ENCODE measurements at places on chromosomes 13 and 19.

DNA sequence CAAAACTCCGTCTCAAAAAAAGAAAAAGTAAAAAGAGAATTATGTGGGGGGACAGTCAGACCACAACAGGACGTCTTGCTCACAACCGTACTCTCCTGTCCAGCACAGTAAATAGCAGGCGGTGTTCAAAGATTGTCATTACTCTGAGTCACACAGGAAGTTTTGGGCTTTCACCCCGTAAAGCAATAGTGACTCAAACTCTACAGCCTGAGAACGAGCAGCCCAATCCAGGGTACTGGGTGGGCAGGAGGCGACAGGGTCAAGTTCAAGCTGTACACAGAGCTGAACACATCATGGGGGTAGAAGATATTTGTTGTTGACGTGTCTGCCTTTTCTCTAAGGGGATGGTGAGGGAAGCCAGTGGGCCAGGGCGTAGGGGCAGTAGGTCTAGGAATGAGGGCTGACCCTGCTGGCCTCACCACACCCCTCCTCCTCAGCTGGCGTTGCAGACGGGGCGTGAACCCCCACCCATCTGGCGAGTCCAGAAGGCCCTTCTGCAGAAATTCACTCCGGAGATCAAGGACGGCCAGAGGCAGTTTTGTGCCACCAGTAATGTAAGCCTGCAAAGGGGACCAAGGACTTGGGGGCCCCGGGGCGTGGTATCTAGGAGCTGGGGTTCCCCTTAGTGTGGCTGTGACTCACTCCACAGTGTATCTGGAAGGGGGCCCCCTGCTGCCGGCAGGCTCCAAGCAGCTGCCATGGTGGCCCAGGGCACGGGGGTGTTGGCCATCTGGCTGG is 23.3 kb downstream of the PRR12 start:
- peak; percentile 91 for DNase-seq

- DNase-seq, result peak; percentile 90
Measured at GRCh38 chr19:40305403-40305802, 20.3 kb upstream of the AKT2 start.

GRCh38 chr13:97491452-97491851 is 57.5 kb downstream of the RAP2A start:
- DNase-seq, result no peak

DNA sequence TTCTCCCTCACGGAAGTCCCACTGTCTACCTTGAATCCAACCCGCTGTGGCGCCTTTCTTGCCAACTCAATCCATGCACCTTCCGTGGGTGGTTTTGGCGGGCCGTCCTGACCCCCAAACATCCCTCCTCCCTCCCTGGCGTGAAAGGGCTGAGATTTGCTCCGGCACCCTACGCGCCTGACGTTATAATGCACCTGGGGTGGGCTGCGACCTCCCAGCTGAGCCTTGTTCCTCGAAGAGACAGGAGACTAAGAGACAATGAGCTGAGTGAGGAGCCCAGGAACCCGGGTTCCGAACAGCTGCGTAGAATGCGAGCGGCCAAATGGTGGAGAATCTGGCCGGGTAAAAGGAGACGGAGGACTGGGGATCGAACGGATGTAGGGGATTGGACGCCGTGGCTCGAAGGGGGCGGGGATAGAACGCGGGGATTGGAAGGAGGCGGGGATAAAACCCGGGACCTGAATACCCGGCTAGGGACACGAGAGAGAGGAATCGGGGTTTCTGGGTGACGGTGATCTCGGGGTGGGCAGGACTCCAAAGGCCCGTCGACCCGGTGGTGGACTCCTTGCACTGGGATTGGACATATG is at the start of gene CPT1C:
Gene CPT1C, plus strand, starts transcription at position 461 of the 587 bp plus-strand sequence. CDS start 1,137 bp downstream, outside the sequence.
- DNase-seq, result peak; percentile 79

- DNase-seq, result peak; percentile 81
Measured at GRCh38 chr13:110592665-110593064, 22.7 kb upstream of the NAXD start.

- no peak for DNase-seq
Measured at GRCh38 chr13:71902676-71903075, 35.7 kb upstream of the DACH1 start.

DNA sequence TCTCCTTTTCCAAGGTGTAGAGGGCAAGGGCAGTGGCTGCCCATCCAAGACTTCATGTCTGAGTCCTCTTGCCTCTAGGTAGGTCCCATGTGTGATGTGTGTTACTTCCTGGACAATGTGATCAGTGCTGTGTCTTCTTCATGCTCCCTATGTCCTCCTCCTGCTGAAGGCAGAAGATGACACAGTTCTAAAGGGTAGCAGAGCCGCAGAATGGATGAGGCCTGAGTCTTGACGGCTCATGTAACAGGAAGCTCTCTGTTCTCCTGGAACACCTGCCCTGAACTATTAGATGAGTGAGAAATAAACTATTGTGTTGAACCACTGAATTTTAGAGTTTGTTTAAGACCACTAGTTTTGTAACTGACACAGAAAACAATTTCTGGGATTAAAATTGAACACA is 165.9 kb downstream of the NDFIP2 start:
- no peak for DNase-seq

DNA sequence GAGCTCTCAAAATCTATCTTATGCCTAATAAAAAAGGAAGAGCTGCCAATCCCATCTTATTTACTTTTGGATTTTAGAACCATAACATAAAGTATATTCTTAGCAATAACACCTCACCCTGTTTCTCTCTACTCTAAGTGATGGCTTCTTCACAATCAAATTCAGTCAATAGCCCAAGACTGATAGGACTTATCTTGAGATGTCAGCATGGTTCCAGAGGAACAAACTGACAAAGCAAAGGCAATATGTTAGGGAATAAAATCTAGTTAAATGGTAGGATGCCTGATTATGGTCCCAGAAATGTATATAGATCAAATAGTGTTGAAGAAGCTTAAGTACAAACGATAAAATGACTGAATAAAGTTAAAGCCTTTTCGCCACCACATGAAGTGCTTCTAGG is 36.3 kb downstream of the DACH1 start:
- DNase-seq, result no peak

GRCh38 chr13:59771272-59771671 is 392.5 kb downstream of the DIAPH3 start:
- DNase-seq, result peak; percentile 59

- DNase-seq, result no peak
Measured at GRCh38 chr13:84126671-84127171, 244.4 kb upstream of the SLITRK1 start.

- DNase-seq, result no peak
Measured at GRCh38 chr19:18274219-18274780, at the start of gene IQCN. Gene IQCN (minus strand): TSS chr19:18274452. CDS start chr19:18269478, 4,974 bp downstream.

All from IMR-90 (cell line).